ENCODE measurements at places on chromosomes 7 and 10.

GRCh38 chr10:43681220-43681619, 32.5 kb upstream of the ZNF32 start:
- DNase-seq = no peak

DNA sequence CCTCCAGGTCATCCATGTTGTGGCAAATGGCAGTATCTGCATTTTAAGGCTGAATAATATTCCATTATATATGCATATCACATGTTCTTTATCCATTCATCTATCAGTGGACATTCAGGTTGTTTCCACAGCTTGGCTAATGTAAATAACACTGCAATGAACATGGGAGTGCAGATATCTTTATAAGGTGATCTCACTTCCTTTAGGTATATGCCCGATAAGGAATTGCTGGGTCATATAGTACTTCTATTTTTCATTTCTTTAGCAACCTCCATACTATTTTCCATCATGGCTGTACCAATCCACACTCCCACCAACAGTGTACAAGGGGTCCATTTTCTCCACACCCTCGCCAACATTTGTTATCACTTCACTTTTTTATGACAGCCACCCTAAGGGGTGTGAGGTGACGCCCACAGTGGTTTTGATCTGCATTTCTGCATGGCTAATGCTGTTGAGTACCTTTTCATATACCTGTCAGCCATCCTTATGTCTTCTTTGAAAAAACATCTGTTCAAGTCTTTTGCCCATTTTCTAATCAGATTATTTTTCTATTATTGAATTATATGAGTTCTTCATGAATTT, 18.9 kb downstream of the ABI1 start:
- DNase-seq = peak; percentile 32

GRCh38 chr7:122528879-122529481, 169.9 kb downstream of the RNF133 start:
- peak; percentile 2 for DNase-seq

- DNase-seq = no peak
These were observed 7.1 kb downstream of the CPA5 start for GRCh38 chr7:130351791-130352090.

DNA sequence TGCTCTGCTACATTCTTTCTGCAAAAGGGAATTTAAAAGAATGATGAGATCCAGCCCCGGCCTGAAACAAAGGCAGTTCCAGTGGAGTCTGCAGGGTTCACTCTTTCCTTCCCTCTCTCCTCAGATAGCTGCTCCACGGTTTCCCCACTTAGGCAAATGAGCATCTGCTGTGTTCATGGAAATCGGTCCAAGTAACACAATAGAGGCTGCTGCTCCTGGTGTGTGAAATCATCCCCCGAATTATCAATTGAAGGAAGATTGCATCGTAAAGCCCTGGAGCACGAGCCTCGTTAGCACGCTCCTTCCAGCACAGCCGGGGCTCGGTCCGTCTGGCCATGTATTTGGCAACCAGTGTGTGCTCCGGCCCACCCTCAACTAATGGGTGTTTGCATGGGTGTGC, 108.3 kb upstream of the DPP6 start:
- no peak for DNase-seq

DNA sequence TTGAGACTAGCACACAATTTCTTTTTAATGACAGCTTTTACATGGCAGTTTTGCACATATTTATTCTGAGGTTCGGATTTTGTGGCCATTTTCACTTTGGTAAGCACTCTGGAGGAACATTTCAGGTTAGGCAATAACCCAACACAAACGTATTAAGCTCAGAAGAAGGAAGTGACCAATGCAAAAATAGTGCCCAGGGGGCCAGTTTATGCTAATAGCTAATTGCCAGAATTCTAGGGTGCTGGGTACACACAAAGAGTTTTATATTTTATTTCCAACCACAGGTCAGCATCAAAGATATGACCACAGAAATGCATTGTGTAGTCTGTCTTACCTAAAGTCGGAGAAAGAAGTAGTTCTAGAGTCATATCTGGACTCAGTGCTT, 8.4 kb upstream of the AGR2 start:
- no peak for DNase-seq

GRCh38 chr7:114504586-114504985, 90.0 kb downstream of the FOXP2 start:
- no peak for DNase-seq

- DNase-seq = peak; percentile 14
These were observed 7.8 kb downstream of the ITPRIP start for GRCh38 chr10:104330168-104331110.

DNA sequence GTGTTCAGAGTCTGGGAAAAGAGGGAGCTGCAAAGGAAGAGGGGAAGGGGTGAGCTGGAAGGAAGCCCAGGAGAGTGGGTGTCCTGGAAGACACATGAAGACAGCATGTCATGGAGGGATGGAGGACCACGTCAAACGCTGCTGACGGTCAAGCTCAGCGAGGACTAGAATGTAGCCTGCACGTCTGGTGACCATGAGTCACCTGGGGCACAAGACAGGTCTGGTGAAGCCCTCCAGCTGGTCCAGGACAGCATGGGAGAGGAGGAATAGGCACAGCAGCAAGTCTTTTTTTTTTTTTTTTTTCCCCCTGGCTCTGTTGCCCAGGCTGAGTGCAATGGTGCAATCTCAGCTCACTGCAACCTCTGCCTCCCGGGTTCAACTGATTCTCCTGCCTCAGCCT, 19.6 kb upstream of the AMZ1 start:
- DNase-seq = no peak

DNA sequence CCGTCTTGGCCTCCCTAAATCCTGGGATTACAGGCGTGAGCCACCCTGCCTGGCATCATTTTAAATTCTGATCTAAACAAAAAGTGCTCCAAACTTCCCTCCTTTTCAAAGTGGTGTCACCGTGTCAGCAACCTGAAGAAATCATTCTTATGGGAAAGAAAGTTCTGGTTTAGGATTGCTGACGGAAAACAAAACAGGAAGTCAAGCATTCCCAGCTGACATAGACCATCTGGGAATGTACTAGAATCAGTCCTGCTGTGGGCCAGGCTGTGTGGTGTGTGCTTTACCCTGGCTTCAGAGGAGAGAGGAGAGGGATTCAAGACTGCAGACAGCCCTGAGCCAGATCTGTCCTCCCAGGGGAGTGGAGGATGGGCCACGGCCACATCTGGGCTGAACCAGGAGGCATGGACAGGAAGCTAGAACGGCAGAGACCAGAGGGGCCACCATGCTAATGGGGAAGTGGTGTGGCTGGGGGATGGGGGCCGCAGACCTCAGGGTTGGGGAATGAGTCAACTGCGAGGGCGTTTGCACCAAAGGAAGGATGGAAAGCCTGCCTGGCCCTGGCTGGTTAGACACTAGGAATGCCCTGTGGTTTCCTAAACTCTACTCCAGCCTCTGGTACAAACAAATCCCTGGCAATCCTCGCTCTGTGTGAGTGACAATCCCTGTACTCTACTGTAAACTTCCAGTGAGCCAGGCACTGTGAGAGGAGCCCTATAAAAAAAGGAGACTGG, 16.7 kb upstream of the CLIP2 start:
- no peak for DNase-seq

DNA sequence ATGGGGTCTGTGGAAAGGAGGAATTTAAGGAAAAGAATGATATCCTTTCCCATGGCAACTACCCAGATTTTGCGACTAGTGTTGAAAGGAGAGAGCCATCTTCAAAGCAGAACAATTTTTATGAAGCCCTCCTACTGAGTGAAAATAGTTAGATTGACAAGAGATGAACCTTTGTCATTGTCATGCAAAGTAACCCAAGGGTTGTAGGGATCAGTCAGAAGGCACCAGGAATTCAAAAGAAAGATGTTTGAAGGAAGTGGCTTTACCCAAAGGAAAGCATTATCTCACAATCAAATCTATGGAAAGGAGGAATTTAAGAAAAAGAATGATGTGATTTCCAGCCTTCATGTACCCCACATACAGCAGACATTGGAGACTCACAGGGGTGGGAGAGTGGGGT, 544.4 kb downstream of the IPMK start:
- DNase-seq = no peak

- no peak for DNase-seq
These were observed 54.7 kb upstream of the MRLN start for GRCh38 chr10:59807629-59808620.

- DNase-seq = no peak
These were observed 295.2 kb downstream of the GATA3 start for GRCh38 chr10:8349610-8350249.

- DNase-seq = no peak
These were observed 77.1 kb downstream of the MPLKIP start for GRCh38 chr7:40057292-40057691.

GRCh38 chr10:114077815-114078219, 34.2 kb downstream of the ADRB1 start:
- DNase-seq = no peak

GRCh38 chr7:44145969-44146911, 5.1 kb upstream of the MYL7 start:
- peak; percentile 73 for DNase-seq

- no peak for DNase-seq
These were observed 1.2 kb downstream of the YWHAG start for GRCh38 chr7:76357475-76358010.

DNA sequence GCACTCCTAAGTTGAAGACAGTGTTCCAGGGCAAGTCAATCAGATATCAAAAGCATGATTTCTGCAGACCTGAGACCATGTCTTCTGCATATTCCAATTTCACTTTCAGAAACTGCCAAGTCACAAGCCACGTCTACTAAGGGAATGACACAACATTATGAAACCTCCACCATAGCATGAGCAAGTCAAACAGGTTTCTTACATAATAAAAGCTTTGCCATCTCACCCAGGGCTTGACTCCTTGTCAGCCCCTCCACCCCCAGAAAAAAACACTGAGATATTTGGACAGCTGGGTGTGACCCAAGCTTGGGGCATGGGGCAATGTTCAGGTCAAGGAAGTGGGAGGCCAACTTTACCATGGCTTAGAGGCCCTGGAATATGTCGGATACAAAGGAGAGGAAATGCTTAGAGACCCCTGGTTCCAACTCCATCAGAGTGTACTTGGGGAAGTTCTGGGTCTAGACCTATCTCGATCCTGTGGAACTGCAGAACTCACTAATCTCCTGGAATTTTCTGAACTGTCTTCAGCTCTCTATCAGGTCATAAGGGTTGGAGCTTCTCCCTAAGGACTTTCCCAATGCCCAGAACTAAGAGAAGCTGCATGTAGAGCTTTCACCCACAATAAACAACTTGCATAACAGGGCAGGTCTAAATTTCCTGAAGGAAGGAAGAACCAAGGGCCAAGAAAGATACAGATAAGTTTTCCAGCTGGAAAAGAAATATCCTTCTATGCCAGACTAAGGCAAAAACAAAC, 80.6 kb upstream of the NAMPT start:
- DNase-seq = no peak

DNA sequence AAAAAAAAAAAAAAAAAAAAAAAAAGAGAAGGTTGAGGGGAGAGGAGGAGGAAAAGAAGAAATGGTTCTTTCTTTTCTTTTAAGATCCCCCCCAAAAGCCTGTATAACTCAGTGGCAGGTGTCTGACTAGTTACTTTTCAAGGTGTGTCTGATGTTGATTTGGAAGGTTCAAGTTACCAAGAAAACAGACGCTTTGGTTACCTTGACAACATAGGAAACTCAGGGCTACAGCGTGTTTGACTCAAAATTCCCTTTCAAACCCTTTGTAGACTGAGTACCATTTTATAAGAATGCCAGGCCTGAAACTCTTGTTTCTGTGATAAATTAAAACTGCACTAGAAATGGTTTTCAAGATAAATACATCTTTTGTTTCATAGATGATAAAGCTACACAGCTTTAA, 286.8 kb downstream of the SKIDA1 start:
- DNase-seq = no peak

- DNase-seq = no peak
These were observed 699 bp downstream of the GHITM start for GRCh38 chr10:84140036-84140379.

GRCh38 chr7:75819711-75820110, 6.1 kb upstream of the CCL24 start:
- no peak for DNase-seq

DNA sequence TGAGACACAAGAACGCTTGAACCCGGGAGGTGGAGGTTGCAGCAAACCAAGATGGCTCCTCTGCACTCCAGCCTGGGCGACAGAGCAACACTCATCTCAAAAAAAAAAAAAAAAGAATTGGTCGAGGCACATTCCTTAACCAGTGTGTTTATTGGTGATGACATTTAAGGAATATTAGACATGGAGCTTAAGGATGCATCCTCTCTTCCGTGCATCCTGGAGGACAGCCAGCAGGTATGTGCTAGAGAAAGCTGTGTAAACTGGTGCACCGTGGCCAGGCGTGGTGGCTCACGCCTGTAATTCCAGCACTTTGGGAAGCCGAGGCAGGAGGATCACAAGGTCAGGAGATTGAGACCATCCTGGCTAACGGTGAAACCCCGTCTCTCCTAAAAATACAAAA, 11.8 kb downstream of the ZKSCAN1 start:
- DNase-seq = no peak

DNA sequence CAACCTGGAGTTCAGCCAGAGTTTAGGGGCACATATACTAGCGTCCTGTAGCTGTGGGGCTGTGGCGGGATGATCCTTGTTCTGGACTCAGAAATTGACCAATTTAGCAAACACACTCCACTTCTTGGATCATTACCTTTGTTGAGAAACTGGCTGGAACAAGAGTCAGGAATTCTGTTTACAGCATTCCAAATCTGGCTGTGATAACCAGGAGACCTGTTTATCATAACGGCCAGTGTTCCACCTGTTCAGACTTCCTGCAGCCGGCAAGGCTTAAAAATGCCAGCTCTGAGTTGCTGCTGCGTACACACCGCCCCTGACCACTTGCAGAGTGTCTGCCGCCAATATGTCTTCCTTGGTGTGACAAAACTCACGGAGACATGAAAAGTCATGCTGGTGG, 64.8 kb downstream of the ARMC3 start:
- DNase-seq = no peak

DNA sequence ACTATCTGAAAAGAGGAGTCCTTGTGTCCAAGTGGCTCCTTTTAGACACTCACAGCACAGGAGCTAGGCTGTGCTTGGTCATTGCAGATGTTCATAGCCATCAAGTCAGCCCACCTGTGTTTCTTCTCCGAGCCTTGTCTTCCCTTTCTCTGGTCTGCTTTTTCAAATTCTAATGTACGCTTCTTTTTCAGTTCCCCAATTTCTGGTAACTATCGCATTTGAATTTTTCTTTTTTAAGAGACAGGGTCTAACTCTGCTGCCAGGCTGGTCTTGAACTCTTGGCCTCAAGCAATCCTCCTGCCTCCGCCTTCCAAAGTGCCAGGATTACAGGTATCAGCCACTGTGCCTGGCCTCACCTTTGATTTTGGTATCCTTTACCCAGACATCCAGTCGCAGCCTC, 18.9 kb downstream of the APBB1IP start:
- no peak for DNase-seq
